Calu3 (cell line): ENCODE measurements at places on chromosomes 5 and 9.
A peak's percentile ranks its signal among the peaks of the same experiment; 100 is the strongest.

DNA sequence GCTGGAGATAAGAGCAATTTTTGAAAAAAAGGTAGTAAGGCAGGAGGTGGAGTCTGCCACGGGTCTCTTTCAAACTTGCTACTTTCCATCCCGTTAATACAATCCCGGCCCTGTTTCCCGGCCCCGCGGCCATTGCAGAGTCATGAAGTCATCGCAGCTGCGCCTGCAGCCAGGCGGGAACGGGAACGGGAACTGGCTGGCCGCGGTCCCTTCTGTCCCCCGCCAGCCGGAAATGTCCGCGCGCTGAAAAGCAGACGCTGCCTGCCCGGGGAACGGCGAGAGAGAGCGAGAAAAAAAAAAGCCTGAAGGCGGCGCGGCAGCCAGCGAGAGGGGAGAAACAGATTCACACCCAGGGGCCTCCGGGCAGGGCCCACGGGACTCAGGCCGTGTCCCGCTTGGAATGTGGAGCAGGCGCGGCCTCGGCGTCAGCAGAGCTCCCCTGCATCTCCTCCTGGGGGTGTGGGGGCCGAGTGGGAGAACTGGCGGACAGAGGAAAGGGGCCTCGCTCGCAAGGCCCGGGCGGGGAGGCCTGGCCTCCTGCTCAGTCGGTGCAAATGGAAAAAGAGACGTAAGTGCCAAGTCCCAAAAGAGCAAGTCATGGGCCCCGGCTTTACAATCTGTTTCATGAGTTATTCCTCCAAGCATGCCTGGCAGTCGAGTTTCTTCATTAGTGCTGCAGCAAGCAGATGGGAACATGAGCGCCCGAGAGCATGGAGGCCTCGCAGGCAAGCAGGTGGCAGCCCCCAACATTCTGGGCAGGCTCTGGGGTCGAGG lies 201.2 kb upstream of the GAS1 start:
- DNase-seq, result peak; percentile 64

DNA sequence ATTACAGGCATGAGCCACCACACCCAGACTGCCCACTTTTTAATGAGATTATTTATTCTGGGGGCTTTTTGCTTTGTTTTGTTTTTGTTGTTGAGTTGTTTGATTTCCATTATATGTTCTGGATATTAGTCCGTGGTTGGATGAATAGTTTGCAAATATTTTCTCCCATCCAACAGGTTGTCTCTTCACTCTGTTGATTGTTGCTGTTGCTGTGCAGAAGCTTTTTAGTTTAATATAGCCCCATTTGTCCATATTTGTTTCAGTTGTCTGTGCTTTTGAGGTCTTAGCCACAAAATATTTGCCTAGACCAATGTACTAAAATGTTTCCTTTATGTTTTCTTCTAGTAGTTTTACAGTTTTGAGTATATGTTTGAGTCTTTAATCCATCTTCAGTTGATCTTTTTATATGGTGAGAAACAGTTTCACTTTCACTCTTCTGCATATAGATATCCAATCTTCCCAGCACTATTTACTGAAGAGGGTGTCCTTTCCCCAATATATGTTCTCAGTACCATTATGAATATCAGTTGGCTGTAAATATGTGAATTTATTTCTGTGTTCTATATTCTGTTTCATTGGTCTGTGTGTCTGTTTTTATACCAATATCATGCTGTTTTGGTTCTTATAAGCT lies 30.2 kb upstream of the TBCA start:
- DNase-seq, result no peak

DNA sequence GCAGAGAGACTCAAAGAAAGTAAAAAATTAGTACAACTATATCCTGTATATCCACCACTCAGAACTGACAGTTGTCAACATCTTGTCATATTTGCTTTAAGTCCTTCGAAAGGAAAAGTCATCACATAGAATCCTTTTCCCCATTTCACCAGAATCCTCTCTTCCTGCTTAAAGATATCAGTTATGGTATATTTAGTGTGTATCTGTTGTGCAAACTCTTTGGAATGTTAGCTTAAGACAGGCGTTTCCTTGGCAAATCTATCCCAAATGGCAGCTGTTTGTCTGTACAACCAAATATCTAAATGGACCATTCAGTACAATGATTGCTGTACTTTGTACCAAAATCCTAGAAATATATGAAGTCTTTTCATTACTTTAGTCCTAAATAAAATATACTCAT lies 98.5 kb downstream of the ITGA1 start:
- DNase-seq, result no peak

DNA sequence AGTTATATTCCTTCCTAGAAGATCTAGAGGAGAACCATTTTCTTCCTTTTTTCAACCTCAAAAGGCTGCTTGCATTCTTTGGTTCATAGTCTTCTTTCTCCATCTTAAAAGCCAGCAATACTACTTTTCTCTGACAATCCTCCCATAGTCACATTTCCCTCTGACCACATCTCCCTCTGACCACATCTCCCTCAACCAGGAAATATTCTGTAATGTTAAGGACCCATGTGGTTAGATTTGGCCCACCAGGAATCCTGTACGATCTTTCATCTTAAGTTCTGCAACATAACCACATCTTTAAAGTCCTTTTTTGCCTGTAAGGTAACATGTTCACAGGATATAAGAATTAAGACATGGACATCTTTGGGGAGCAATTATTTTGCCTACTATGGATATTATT lies 179.4 kb upstream of the SPEF2 start:
- no peak for DNase-seq

DNA sequence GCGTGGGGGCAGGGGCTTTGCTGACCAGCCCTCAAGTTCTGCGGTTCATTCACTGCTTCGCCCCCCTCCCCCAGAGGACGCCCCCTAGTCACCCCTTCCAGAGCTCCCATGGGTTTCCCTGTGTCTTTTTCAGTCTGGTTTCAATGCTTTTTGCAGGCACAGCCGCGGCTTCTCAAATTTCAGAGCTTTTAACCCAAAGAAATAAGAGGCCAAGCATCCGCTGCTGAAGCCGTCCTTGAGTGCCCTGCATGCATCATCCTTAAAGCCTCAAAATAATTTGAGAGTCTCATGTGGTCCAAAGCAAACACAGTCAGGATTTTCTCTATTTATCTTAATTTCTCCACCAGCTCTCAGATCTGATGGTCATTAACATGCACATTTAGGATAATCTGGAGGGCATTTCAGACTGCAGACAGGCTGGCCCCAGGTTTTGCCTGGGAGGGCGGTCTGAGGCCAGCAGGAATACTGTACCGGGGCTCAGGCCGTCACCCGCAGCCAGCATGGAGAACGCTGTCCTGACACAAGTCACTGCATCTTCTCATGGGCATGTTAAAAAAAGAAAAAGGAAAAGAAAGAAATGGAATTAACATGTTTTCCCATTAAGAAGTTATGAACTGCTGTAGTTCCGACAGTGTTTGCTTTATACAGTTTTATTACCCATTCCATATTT lies 420.8 kb upstream of the IRX4 start:
- no peak for DNase-seq

- DNase-seq, result peak; percentile 22
Measured at GRCh38 chr5:121315786-121316185, 535.9 kb upstream of the FTMT start.

DNA sequence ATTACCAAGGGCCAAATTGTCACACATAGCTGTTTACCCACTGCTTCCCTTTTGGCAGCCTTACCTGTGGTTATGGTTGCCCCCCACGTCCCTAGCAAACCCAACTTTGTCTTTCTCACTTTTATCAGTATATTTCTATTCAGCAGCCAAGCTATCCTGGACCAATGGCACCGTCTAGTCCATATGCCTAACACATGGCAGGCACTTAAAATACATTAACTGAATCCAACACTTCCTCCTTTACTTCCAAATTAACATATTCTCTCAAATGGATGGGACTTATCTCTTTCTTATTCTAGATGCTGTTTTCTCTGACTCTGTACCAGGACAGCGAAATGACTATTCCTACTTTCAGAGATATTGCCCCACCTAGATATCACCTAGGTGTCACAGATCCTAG lies 50.9 kb upstream of the SLC44A1 start:
- no peak for DNase-seq

GRCh38 chr5:77718934-77719610 lies 57.1 kb downstream of the TBCA start:
- DNase-seq, result no peak

GRCh38 chr5:142935014-142935413 lies 164.8 kb downstream of the ARHGAP26 start:
- DNase-seq, result no peak

- no peak for DNase-seq
Measured at GRCh38 chr9:128728298-128728697, 4.4 kb upstream of the ZDHHC12 start.

DNA sequence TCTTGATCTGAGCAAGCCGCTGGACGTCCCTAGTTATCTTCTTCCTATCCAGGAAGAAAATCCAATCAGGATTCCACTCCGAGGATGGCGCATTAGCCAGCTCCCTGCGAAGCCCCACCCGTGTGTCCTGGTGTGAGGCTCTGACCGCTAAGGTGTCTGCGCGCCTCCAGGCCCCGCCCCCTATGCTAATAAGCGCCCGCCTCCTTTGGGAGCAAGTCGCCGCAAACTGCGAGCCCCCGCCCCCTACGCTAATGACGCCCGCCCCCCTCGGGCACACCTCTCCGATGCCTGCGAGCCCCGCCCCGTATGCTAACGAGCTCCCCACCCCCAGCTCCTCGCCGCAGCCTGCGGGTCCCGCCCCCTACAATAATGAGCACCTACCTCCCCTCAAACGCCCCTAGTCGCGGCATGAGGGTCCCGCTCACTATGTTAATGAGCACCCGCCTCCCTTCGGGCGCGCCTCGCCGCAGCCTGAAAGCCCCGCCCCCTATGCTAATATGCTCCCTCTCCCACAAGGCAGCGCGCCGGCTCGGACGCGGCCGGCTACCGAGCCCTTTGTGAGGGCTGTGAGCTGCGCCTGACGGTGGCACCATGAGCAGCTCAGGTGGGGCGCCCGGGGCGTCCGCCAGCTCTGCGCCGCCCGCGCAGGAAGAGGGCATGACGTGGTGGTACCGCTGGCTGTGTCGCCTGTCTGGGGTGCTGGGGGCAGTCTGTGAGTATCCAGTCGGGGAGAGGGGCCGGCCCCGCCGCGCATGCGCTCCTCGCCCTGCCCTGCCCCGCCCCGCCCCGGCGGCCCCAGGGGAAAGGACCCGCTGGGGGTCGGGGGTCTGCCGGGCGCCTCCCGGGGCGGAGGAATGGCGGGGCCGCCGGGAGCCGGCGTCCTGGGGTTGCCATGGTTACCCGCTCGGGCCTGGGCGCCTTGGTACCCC lies at the start of gene CACFD1:
CACFD1 (plus strand) TSS at position 503 of the 929 bp plus-strand sequence; CDS start at position 592, 89 bp downstream.
- peak; percentile 93 for DNase-seq

DNA sequence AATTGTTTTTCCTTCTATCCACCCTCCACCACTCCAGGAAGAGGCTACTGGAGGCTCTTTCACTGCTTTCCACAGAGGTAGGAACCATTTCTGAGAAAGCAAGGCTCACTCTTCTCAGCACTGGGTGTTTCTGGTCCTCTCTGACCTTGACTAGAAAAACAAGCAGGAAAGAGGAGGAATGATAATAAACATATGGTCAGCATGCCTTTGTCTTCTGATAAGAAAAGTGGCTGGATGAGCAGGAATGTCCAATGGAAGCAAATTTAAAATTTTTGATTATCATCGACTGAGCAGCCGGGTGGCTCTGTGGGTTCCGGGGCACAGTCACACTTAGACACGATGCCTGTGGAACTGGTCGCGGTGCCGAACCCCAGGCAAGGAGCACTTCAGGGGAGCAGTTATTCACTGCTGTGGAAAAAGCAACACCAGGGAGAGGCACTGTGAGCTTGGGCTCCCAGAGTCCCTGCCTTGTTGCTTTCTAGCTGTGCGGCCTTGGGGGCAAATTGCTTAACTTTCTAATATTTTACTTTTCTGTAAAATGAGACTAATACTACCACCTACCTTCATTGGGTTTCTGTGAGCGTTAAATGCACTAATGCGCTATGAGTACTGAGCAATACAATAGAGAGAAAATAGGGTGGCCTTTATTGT lies 157.0 kb upstream of the LHFPL2 start:
- no peak for DNase-seq

DNA sequence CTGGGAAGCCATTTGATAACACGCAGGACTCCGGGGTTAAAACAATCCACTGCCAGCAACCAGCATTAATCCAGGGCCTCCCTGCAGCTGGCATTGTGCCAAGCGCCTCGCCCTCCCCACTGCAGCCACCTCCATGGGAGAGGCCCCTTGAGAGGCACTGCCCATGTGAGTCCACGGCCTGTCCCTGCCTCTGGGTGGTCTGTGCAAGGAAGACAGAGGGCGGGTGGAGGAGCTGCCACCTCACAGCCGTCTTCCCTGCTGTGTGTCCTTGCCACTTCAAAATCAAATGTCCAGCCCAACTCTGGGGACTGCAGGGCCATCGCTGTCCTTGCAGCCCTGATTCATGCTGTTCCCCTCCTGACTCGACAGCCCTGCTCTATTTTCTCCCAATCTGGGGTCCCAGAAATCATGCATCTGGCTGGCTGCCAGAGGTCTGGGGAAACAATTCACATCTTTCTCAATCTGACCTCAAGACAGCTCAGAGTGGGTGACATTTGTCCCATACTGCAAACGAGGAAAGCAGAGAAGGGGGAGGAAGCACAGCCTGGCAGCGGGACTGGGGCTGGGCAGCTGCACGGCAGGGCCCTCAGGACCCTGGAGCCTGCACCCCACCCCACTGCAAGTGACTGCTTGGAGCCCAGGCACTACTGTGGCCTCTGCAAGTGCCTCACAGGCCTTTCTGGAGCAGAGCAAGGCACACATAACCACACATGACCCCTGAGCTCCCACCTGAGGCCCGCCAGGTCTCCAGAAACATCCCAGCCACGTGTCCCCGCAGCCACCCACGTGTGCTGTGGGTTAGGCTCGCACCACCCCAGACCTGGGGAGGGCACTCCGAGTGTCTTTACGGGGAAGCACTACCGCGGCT lies 15.7 kb downstream of the BRD3OS start:
- no peak for DNase-seq

- DNase-seq, result peak; percentile 38
Measured at GRCh38 chr5:42985129-42986037, 54.7 kb downstream of the ANXA2R start.

- no peak for DNase-seq
Measured at GRCh38 chr9:92029553-92029952, 79.5 kb upstream of the ROR2 start.

DNA sequence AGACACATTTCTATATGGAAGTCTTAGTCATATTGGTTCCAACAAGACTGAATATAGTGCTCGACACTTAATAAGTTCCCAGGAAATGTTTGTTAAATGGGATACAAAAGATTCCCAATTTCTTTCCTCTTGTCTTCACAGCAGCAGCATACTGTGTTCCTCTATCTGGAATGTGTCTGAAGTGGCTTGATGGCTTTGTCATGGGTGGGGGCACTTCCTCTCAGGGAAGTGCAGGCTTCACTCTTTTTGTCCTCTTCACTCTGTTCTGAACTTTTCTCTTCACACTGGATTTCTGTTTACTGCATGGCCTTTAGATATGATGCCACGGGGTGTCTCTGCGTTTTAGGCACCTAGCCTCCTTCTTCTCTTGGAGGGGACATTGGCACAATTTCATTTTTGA lies 127.7 kb upstream of the C9orf72 start:
- DNase-seq, result no peak

DNA sequence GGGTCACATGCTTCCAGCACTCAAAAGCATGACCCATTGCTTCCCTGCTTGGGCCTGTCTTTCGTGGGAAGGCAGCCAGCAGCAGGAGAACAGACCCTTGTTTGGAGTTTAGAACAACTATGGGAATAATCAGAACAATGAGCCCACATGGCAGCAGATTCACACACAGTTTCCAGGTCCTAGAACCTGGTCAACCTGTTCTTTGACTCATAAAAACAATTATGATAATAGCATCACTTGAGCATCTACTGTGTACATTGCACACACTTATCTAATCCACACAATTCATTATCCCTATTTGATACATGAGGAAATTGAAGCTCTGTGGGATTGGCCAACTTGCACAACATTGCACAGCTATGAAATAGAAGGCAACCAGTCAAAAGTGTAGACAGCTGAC lies 41.7 kb downstream of the KLF4 start:
- no peak for DNase-seq
